ENCODE measurements at places on chromosomes 7 and 10.

DNA sequence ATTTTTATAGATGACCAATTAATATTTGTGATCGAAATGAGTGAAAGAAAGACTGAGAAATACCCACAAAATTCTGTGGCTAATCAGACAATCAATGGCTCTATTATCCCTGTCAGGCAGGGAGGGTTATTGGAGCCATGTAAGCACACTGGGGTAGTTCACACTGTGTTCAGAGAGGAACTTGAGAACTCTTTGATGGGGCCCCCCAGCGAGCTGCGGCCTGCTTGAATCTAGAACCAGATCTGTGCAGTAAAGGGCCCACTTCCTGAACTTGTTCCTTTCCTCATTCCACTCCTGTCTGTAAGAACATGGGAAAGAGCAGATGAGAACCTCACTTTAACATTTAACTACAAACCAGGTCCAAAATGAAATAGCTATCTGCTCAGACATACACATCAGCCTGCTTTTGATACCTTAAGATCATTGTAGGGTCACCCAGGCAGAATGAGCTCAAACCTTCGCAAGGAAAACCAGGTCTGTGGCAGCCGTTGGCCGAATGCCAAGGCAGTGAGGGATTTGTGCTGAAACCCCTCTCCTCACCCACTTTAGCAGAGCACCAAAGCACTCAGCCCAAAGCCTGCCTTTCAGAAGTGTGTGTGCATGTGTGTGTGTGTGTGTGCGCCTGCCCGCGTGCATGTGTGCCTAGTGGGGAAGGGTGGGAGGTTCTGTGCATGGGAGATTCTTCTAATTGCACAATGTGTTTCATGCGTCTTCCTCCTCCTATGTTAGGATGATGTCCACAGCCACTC is 365.6 kb upstream of the MGMT start:
- DNase-seq: no peak

- DNase-seq: no peak
These were observed 113.0 kb downstream of the CYP26A1 start for GRCh38 chr10:93186653-93187052.

DNA sequence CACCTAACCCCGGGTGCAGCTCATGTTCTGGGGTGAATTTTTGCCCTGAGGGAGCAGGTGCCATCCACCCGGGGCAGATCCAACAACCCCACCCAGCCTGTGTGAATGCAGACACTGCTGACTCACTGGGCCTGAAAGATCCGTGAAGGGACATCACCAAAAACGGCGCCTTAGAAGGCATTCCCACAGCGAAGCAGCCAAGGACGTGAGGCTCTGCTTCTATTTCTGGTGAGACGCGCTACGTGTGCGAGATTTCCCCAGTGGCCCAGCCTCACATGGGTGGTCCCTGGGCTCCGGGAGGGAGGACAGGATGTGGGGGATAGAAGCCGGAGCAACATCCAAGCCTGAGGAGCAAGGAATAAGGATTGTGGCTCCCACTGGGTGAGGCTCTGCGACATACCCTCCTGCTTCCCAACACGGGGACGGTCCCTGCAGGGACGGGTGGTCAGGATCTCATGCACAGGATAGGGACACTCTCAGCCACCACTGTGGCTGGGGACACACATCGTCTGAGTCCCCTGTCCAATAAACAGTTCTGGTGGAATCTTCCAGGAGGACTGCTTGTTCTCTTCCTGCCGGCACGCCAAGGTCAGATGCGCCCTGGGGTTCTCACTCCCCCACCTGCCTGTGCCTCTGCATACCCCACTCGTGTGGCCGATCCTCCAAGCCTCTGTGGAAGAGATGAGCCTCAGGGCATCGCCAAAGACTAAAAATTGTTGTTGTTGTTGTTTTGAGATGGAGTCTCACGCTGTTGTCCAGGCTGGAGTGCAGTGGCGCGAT is 70.2 kb downstream of the ZRANB1 start:
- no peak for DNase-seq

- no peak for DNase-seq
These were observed 162.8 kb upstream of the NFE2L3 start for GRCh38 chr7:25989140-25989705.

DNA sequence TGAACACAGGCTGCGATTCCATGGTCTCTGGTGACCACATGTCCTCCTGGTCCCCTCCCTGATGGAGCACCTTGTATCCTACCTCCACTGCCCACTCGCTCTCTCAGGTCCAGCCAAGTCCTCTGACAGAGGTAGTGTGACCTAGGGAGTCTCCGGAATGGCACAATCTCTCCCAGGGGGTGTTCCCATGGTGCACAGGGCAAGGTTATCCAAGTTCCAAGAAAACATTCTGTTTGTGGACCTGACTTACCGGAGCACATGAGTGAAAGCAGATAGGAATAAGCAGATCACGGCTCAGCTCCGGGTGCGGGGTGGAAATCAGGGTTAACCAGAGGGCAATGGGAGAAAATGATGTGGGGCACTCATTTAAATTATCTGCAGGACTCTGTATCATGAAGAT is 45.8 kb upstream of the INSIG1 start:
- no peak for DNase-seq

DNA sequence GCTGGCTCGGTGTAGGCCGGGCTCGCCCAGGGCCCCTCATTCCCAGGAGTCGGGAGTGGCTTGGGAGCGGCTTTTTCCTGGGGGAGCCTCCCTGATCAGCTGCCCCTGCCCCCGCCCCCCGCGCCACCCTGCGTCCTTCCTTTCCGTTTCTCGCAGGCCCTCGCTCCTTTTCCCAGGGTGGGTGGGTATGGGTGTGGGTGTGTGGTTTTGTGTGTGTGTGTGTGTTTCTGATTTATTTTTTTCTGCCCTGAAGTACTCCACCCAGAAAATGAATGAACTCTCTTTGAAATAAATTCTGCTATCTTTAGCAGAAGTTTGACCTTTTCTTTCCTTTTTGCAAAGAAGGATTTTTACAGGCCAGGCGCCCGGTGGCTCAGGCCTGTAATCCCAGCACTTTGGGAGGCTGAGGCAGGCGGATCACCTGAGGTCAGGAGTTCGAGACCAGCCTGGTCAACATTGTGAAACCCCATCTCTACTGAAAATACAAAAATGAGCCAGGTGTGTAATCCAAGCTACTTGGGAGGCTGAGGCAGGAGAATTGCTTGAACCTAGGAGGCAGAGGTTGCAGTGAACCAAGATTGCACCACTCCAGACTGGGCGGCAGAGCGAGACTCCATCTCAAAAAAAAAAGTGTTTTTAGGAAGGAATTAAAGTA is 30.0 kb upstream of the AP5Z1 start:
- no peak for DNase-seq

GRCh38 chr7:100128637-100128963 is 1.8 kb downstream of the MBLAC1 start:
- DNase-seq: no peak

DNA sequence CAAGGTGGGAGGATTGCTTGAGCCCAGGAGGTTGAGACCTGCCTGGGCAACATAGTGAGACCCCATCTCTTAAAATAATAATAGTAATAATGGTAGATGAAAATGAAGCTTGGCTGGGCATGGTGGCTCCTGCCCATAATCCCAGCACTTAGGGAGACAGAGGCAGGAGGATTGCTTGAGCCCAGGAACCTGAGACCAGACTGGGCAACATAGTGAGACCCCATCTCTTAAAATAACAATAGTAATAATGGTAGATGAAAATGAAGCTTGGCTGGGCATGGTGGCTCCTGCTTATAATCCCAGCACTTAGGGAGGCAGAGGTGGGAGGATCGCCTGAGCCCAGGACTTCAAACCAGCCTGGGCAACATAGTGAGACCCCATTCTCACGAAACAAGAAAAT is 49.5 kb upstream of the LMTK2 start:
- DNase-seq: no peak

GRCh38 chr10:77700086-77700485 is 62.5 kb upstream of the KCNMA1 start:
- no peak for DNase-seq

- DNase-seq: no peak
These were observed 58.1 kb downstream of the CTBP2 start for GRCh38 chr10:125102246-125102645.

DNA sequence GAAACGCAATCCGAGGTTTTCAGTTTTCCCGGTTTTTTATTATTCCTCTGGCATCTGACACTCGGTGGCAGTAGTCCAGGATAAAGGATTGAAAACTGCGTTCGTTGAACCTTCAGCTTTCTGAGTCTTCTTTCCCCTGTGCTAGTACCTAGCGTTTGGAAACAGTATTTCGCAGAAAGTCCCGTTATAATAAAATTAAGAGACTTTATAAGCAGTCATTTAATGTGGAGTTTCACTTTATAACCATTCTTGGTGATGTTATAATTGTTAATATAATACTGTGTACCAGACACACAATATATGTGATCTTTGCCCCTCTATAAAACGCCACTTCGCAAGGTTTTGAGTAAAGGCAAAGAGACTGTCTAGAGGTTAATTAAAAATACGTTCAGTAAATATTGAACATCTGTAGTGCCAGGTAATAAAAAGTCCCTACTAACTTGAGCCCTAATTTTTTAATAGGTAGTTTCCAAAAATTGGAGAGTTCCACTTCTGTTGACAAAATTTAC is 874 bp downstream of the CISD1 start:
- no peak for DNase-seq

- no peak for DNase-seq
These were observed 330.7 kb downstream of the ELMO1 start for GRCh38 chr7:37118004-37118403.

- no peak for DNase-seq
These were observed 233.8 kb downstream of the KCNMA1 start for GRCh38 chr10:77403761-77404160.

GRCh38 chr10:51445588-51445987 is 253.8 kb downstream of the CSTF2T start:
- DNase-seq: no peak

DNA sequence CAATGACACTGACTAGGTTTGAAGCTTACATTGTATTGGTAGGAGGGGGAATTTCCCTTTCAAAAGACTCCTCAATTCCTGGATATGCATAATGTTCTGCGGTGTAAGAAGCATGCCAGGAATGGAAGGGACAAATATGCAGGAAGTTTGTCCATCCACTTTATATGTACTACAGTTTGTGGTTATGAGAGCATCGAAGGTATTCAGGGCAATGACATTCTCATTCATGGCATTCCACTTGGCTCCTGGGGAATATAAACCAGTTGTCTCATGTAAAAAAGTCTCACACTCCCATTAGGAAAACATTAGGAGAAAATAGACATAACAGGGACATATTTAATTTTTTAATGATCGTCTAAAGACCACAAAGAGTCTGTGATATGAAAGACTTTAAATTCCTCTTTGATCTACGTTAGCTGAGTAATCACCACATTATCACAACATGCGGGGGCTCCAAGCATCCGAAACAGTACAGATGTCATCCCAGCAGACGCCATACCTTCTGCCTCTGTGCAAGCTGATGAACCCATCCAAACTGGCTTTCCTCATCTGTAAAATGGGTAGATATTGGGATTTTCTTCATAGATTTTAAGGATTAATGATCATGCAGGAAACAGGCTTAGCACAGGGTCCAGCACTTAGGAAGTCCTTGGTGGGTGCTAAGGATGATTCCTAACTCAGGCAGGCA is 675.3 kb downstream of the INHBA start:
- DNase-seq: no peak

Data from NT2/D1 (cell line).